ENCODE measurements at places on chromosomes 1 and 21.
A peak's percentile ranks its signal among the peaks of the same experiment; 100 is the strongest.

DNA sequence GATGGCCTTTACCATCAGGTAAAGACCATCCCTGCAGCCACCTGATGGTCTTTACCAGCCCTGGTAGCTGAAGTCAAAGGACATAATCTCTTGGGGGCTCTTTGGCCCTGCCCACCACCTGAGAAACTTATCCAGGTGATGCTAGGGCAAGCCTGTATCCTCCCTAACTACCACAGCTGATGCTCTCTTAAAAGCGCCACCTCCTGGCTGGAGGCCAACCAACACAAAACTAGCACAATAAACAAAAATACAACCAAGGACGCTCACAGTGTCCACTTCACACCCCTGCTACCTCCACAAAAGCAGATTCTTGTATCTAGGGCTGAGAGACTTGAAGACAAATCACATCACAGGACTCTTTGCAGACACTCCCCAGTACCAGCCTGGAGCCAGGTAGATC, 357.1 kb upstream of the POU3F1 start:
- DNase-seq, result no peak

DNA sequence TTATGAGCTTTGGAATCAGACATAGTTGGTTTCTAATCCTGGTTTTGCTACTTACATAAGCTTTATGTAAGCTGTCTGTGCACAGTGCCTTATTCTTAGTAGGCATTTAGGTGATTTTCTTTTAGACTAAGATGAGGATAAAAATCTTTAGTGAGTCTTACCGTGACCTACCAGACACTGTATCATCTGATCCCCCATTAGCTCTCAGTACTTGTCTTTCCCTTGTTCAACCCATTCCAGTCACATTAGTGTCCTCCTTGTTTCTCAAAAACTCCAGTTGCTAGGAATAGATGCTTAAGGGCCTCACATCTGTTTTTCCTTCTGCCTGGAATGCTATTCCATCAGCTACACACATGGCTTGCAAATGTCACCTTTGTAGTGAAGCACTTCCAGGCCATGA, 18.8 kb downstream of the PPP1R12B start:
- DNase-seq, result no peak

GRCh38 chr1:242197907-242198820, 199.3 kb upstream of the MAP1LC3C start:
- DNase-seq, result no peak

- DNase-seq, result no peak
Observed at GRCh38 chr1:147565189-147565980, 24.1 kb downstream of the BCL9 start.

DNA sequence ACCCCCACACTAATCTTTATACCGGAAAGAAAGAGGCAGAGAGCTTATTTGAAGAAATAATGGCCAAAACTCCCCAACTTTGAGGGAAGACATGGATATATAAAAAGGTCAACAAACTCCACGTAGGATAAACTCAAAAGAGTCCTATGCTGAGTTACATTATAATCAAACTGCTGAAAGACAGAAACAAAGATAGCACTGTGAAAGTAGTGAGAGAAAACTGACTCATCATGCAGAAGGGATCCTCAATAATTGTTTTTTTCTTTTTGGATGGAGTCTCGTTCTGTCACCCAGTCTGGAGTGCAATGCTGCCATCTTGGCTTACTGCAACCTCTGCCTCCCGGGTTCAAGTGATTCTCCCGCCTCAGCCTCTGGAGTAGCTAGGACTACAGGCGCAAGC, 48.5 kb upstream of the TTC39A start:
- DNase-seq, result no peak

DNA sequence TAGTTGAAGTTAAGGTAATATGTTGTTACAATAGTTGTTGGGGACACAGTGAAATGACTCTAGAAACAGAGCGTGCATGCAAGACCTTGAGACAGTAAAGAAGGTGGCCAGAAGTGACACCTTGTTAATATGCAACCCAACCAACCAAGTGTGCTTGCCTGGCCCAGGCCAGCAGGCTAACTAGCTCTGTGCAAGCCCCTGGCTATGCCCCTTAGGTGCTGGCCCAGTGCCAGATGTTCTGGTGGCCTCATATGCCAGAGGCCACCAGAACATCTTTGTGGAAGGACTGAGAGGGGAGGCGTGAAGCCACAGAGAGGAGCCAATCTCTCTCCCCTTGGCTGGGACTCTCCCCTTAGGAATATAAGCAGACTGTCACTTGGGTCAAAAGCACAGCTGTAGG, 111.2 kb upstream of the JUN start:
- DNase-seq, result no peak

GRCh38 chr1:214843281-214843680, 239.3 kb upstream of the KCNK2 start:
- DNase-seq, result no peak

GRCh38 chr1:91929250-91929649, 20.0 kb upstream of the BRDT start:
- no peak for DNase-seq

DNA sequence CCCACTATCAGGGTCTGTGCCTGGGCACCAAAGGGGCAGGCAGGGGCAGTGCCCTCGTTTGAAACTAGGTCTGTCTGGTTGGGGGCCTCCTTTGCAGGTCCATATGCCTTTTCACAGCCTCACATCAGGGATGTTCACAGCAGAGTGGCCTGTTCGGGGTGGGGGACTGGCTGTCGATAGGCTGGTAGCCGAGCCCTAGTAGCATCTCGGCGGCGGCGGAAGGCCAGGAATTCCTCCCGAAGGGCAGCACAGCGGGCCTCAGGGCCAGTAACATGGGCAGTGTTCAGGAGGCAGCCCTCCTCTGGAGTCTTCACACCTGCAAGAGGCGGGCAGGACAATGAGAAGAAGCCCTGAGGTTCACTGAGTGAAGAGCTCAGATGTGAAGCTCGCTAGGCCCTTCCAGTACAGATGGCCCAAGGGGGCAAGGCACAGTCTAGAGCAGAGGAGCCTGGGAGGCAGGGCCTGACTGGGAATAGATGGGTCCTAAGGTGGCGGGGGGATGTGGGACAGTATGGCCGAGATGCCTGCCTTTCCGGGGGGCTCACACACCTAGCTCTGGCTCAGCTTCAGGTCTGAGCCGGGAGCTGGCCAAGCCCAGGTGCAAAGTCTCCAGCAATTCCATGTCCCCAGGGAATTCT, 2.0 kb upstream of the TAGLN2 start:
- DNase-seq, result no peak

- DNase-seq, result peak; percentile 32
Observed at GRCh38 chr21:35138665-35139381, 89.7 kb upstream of the RUNX1 start.

DNA sequence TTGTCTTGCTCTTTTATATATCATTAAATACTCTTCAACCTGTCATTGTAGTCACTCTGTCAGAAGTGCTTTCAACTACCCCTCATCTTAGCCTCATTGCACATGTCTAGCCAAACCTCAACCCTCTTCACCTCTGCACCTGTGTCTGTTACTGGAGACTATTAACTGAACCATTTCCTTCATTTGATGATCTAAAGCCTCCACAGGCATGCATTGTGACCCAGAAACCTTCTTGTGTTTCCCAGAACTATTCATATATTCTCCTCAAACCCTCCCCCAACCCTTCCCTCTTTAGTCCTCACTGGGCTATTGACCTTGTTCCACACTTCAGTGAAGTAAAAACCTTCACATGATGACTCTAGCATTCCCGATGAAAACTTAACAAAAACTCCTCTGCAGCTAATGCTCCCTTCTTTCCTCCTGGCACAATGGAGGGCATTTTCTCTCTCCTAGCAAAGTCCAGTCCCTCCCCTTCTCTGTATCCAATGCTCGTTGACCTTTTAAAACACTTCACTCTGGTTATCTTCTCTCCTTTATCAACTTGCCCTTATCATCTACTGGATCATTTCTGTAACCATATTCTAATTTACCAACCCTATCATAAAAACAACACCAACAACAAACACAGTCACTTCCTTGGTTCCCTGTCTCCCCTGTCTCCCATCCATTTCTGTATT, 86.1 kb downstream of the BACH1 start:
- no peak for DNase-seq

GRCh38 chr1:153977250-153978240, at the start of gene JTB:
Gene JTB (minus strand): TSS chr1:153977674. CDS start chr1:153977252, 422 bp downstream.
- DNase-seq, result peak; percentile 74

- no peak for DNase-seq
Observed at GRCh38 chr1:88730995-88731394, 46.9 kb downstream of the PKN2 start.

DNA sequence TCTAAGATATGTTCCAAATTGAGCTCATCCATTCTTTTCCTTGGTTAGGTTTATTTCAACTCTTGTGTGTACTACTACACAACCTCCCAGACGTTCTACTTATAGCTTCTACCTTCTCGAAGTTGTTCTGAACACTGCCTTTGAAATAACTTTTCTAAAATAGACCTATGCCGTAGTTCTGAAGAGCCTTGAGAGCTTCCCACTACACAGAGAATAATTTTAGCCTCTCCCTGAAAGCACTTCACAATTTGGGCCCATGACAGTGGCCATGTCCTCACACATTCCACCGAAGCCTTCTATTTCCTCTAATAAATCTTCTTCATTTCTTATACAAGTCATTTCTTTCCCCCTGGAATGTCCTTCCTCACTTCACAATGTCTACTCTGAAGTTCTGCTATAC, 62.2 kb downstream of the CRB1 start:
- no peak for DNase-seq

- no peak for DNase-seq
Observed at GRCh38 chr1:79196211-79196610, 189.7 kb upstream of the ADGRL4 start.

DNA sequence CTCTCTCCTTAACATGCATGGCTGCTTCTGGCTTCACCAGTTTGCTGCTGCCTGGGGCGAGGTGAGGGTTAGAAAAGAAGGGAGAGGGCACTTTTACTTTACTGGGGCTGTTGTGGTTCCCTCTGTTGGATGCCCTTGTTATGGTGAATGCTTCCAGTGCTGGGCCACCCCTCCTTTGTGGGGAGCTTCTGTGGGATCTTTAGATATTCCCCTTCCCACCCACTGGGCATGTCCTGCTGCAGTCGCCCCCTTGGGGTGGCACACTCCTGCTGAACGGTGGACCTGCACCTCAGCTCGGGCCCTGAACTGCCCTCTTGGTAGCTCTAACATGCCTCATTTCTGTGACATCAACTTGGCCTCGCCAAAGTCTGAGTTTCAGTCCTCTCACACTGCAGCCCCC, 6.0 kb downstream of the TNN start:
- DNase-seq, result no peak

DNA sequence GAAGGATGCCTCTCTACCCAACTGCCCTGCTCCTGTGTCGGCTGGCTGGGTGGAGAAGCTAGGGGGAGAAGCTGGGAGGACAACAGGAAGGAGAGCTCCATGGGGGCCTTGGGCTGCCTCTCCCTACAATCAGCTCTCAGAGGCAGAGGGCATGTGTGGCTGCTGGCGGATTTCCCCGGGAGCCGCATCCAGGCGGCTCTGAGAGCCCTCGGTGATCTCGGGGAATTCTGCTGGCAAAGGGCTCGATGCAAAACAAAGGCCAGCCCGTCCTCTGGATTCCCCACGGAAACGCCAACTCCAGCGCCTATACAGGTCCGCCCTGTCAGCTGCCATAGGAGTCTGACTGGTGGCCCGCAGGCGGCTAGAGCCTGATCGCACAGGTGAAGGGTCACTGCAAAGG, 26.4 kb upstream of the EVA1B start:
- no peak for DNase-seq

- no peak for DNase-seq
Observed at GRCh38 chr1:186155594-186155993, 219.5 kb downstream of the TPR start.

DNA sequence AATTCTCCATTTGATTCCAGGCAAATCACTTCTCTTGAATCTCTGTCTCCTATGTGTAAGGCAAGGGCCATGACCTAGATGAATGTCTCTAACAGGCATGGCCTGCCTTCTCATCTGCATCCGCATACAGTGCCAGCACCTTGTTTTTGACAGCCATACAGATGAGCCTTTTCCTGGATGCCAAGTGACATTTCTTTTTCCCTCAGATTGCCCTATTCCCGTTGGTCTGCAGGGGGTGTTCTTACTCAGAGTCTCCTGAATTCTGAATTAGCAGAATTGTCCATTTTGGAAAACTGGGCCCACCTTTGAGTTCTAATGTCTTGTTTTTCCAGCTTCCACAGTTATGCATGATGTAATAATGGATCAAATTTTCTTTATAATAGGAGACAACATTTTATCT, 88.0 kb upstream of the ADAR start:
- no peak for DNase-seq

DNA sequence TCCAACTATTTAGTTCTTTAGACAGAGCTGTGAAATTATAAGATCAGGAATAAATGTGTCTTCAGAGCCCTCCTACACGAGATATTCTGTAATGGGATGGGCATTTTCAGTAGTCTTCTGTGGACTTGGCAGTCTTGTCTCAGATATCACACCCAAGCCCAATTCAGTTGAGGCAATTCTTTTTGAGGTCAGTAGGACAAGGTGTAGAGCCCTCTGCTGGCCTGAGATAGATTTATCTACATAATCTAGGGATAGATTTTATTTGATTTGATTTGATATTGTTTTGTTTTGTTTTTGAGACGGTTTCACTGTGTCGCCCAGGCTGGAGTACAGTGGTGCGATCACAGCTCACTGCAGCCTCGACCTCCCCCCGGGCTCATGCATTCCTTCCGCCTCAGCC, 77.5 kb downstream of the FMN2 start:
- no peak for DNase-seq

GRCh38 chr1:198157847-198158725, 1.3 kb downstream of the NEK7 start:
- no peak for DNase-seq

DNA sequence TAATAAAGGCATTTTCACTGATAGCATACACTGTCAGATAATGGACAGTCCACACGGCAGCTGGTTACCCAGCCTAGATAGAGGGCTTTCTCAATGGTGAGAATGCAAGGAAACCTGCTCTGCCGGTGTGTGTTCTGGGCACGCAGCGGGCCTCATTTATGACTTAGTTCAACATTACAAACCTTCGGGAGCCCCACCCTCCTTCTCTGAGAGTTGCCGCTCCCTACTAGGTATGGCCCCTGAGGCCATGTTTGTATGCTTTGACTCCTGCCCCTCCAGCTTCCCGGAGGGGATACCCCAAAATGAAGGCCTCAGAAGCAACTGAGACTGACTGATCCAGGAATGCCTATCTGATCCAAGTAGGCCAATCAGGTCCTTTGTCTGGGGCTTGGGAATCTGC, 17.2 kb upstream of the FABP3 start:
- no peak for DNase-seq

DNA sequence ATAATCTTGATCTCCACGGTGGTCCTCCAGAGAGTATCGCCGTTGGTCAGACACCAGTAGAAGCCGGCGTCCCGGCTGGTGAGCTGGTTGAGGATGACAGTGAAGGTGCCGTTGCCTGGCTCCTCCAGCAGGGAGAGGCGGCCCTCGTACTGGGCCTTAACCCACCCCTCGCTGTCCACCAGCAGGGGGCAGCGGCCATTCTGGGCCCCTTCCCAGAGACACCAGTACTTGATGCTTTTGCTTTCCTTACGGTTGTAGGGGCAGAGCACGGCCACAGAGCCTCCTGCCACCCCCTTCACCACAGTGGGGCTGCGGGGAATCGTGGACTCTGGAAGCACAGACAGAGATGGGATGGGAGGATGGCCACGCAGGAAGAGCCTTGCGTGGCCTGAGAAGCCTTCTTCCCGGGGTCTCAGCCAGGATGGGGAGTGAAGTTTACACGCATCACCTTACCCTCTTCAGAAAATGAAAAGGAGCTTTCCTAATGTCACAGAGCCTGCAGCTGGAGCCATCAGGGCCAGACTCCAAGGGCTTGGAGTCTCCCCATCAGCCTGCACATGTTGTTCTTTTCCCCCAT, 10.7 kb downstream of the PIGR start:
- DNase-seq, result no peak

- no peak for DNase-seq
Observed at GRCh38 chr21:35616090-35616489, 444.2 kb downstream of the SETD4 start.
